ENCODE measurements at places on chromosomes 2 and 18.

GRCh38 chr2:24208490-24208889 is 33.6 kb downstream of the FAM228A start:
- no peak for DNase-seq

- no peak for DNase-seq
Measured at GRCh38 chr2:232576995-232577394, 26.5 kb downstream of the EIF4E2 start.

- no peak for DNase-seq
Measured at GRCh38 chr2:194709840-194710239, 947.2 kb upstream of the SLC39A10 start.

GRCh38 chr2:32715391-32715841 is 87.6 kb downstream of the TTC27 start:
- no peak for DNase-seq

- DNase-seq: no peak
Measured at GRCh38 chr2:54459037-54459441, 2.9 kb downstream of the SPTBN1 start.

DNA sequence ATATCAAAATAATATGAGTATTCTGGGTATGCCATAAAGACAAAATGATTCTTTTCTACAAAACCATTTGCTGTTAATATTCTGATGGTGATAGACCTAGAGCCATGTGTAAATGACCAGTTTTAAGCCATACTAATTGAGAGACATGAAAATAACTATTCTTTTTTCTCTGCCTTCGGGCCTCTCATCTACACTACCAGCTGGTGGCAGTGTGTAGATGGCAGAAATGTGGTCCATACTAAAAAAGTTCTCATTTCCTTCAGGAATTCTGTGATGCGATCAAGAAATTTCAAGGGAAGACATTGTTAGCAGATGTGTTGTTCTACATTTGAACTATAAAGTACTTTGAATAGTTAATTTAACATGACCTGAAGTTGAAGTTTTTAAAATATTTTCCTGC is 485.2 kb downstream of the TRIB2 start:
- no peak for DNase-seq

DNA sequence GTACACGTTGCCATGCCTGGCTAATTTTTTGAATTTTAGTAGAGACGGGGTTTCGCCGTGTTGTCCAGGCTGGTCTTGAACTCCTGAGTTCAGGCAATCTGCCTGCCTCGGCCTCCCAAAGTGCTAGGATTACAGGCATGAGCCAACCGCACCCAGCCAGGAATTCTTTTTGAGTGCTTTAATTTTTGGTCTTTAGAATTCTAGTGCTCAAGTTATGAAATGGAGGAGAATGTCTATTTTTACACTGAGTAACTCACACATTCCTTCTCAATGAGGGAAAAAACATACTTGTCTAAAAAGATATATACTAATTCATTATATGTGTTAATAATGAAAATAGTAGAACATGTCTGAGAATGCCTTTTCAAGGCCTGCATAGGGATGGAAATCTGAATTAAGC is 8.5 kb downstream of the ZNF396 start:
- no peak for DNase-seq

DNA sequence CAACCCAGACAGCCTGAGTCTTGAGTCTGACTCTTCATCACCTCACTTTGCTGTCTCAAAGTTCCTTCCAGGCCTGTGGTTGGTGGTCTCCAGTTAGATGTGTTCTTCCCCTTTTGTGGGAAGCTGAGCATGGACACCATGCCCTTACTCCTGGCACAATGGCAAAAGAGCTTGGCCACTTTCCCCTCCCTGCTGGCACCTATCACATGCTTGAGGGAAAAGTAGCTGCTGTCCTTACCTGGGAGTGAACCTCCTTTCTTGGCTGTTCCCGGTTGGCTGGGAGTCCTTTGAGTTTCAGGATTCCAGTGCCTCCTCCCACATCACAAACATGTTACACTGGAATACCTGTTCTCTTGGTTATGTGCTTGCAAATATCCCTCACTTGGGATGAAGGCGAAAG is 97.8 kb downstream of the GATA6 start:
- DNase-seq: no peak

GRCh38 chr2:235234736-235235135 is 259.1 kb upstream of the AGAP1 start:
- DNase-seq: no peak

GRCh38 chr2:25566694-25567093 is 106.7 kb downstream of the DTNB start:
- DNase-seq: no peak

DNA sequence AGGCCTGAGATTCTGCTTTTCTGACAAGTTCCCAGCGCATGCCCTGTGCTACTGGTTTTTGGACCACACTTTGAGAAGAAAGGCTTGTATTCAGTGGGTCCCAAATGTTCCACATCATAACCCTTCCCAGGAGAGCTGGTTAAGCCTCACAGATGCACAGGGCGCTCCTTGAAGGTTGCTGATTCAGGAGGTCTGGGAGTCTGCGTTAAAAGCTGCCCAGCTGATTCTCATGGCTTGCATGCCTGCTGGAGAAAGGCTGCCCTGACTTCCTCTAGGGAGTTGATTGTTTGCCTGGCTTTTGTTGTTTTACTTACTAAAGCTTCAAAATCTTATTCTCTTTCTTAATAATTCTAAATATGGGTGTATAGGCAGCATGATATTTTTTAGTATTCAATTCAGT is 20.7 kb downstream of the CRYGD start:
- no peak for DNase-seq
